ENCODE measurements at places on chromosomes 6 and 20. TPM values are rescaled to one million over a fixed set of nuclear protein-coding genes. Genes with fewer than 3 reads are reported as not detected.

DDO gene
- total RNA-seq: not detected

BPIFB2 gene
- total RNA-seq: not detected

LY6G6D gene
- not detected for total RNA-seq

CCN6 gene
- not detected for total RNA-seq

STMN3 gene
- 14.3 TPM for total RNA-seq

SLC35F1 gene
- total RNA-seq: not detected

CST9L gene
- total RNA-seq: not detected

DEFB128 gene
- not detected for total RNA-seq

EDN1 gene
- not detected for total RNA-seq

CLPSL2 gene
- total RNA-seq: not detected

CPNE5 gene
- 2.7 TPM for total RNA-seq

OXT gene
- total RNA-seq: 0.61 TPM

AIF1 gene
- 54.0 TPM for total RNA-seq

LY6G5C gene
- total RNA-seq: 6.3 TPM

BPIFB4 gene
- not detected for total RNA-seq

PRL gene
- not detected for total RNA-seq

COL11A2 gene
- 0.42 TPM for total RNA-seq

PSORS1C1 gene
- not detected for total RNA-seq

TREML1 gene
- total RNA-seq: not detected

FITM2 gene
- 3.1 TPM for total RNA-seq

GATA5 gene
- not detected for total RNA-seq

PRKN gene
- not detected for total RNA-seq

HLA-DRB1 gene
- total RNA-seq: 173 TPM

SNAP91 gene
- not detected for total RNA-seq

SCUBE3 gene
- not detected for total RNA-seq

EBF4 gene
- total RNA-seq: 32.4 TPM

NKAPL gene
- 0.17 TPM for total RNA-seq

PTK6 gene
- 1.2 TPM for total RNA-seq

CRISP3 gene
- not detected for total RNA-seq

ECT2L gene
- not detected for total RNA-seq

SOBP gene
- 0.27 TPM for total RNA-seq

NHSL1 gene
- 1.2 TPM for total RNA-seq

DEFB132 gene
- not detected for total RNA-seq

IL17F gene
- 1.5 TPM for total RNA-seq

BNIP5 gene
- total RNA-seq: not detected

ADGRB3 gene
- total RNA-seq: not detected

ANKRD66 gene
- total RNA-seq: not detected

KHDC1L gene
- not detected for total RNA-seq

SYTL3 gene
- total RNA-seq: 61.0 TPM

HSPA1B gene
- total RNA-seq: 85.0 TPM

PGC gene
- not detected for total RNA-seq

RUNX2 gene
- 12.7 TPM for total RNA-seq

RCAN2 gene
- 6.4 TPM for total RNA-seq

FLRT3 gene
- total RNA-seq: not detected

Measured in T-helper 1 cell treated with Interleukin-12 subunit alpha and Interleukin-12 subunit beta and Interleukin-4 antibody, amounts not matched to agents 30 ng/mL and 1 ng/mL, for 36 hours (primary cell).